ENCODE measurements at places on chromosomes 2 and 18.

DNA sequence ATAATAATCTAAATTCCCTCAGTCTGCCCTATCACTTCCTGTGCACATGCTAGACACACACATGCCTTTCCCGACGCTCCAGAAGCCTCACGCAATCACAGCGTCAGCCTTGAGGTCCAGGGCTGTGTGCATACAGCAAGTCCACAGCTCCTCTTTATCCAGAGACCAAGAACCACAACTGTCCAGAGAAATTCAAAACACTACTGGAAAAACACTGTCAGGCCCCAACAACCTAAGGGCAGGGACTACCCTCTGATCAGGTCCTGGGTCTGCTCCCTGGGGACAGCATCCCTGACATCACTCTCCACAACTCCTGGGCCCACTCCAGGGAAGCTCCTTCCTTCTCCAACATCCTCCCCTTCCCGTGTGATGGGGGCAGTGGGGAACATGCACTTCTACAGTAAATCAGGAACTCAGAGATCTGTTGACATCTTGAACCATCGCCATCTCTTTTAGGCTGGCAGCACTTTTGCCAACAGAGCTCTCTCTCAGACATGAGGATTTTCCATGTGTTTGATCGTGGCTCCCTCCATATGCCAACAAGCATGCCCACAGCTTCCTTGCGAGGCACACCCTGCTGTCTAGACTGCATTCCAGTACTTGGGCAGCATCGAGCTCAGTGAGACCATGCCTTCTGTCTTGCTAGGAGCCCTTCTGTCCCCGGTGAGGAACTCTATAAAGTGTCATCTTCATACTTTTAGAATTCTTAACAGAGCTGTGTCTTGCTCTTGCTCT is 15.4 kb downstream of the TEX51 start:
- no peak for DNase-seq

DNA sequence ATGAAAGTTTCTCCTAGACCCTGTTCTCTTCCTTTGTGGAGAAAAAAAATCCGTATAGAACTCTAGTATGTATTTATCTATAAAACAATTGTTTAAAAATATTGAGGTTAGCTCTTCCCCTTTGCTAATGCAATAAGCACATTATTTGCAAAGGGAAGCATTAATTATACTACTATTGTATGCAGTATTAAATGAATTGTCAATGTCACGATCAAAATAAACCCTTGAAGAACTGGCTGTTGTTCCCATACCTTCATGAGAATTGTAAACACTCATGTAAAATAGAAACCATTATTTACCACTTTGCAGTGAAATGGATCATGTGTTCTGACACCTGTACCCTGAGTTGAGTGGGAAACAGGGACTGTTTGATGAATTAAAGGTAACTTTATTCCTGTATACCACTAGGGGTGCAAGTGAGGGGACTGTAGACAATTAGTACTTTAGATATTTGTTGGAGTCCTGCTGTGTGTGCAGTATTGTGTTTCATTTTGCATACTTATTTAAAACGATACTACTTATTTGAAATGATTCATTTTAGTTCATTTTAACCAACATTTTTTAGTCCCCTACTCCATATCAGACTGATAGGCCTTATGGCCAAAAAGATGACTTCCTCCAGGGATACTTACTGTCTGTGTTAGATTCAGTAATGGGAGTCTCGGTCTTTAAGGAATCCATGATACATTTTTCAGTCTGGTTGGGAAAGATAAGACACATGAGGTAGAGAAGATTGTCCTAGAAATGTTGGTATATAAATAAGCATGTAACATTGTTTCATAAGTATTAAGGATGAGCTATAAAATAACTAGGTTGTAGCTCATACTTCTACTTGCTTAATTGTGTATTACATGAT is 7.9 kb downstream of the PKP4 start:
- peak; percentile 27 for DNase-seq

DNA sequence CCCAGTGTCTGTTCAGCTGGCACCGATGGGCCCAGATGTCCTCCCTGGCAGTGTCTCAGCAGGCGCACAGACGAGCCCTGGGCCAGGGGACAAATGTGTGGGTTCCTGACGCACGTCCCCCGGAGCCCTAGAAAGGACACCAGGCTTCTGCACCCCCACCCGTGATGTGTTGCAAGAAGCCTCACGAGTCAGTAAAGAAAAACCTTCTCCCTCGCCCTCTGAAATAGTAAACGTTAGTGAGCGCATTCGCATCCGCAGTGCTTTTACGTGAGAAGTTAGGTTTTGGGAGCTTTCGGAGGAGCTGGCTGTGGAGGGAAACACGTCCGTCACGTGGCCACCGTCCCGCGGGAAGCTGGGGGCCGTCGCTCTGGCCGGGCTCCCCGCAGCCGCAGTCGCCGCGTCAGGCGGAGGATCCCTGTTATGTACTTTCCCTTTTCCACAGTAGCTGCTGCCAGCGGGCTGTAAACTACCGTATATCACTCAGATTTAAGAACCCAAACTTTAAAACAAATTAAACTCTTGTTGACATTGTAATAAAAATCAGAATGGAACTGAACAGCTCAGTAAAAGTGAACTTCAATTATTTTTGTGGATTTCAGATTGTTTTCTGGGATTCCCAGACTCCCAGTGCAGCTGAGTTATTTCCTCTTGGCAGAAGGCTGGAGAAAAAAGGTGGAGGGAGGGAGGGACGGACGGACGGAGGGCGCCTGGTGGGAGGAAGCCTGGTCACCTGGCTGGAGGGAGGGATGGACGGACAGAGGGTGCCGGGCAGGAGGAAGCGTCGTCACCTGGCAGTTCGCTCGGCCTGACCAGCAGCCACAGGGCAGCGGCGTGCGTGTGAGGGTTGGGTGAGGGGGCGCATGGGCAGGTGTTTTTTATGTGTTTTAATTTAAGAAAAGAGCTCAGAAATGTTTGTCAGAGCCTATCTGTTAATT is 112.1 kb downstream of the NFATC1 start:
- DNase-seq, result no peak

DNA sequence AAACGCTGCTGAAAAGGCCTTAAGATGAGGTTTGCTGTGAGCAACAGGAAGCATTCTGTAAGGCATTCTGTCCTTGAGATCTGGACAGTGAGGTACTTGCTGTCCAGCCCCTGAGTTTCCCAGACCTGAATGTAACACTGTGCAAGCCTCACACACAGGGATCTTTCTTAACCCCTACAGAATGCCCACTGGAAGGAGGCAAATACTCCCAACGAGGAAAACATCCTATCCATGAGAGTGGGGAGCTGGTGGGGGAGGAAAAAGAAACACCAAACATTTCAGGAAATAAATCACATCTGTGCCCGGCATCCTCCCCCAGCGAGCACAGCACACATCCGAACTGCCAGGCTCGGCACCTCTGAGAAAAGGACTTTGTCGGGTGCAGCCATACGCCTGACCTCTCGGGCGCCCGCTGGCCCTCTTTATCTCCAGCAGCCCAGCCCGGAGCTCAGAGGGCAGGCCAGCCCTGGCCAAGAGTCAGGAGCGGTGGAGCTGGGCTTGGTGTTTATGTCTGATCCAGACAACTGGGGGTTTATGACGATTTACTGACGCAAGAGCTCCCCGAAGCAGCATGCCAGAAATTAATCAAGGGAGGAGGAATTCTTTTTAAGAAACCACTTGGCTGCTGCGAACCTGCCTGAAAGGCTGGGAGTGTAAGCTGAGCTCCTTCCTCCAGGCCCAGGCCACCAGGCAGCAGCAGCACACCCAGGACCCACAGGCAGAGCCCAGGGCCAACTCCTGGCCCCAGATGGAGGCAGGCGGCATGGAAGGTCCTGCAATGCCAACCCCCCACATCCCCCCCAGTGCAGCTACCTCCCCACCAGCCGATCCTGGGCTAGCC is 72.2 kb downstream of the HDAC4 start:
- DNase-seq, result no peak

DNA sequence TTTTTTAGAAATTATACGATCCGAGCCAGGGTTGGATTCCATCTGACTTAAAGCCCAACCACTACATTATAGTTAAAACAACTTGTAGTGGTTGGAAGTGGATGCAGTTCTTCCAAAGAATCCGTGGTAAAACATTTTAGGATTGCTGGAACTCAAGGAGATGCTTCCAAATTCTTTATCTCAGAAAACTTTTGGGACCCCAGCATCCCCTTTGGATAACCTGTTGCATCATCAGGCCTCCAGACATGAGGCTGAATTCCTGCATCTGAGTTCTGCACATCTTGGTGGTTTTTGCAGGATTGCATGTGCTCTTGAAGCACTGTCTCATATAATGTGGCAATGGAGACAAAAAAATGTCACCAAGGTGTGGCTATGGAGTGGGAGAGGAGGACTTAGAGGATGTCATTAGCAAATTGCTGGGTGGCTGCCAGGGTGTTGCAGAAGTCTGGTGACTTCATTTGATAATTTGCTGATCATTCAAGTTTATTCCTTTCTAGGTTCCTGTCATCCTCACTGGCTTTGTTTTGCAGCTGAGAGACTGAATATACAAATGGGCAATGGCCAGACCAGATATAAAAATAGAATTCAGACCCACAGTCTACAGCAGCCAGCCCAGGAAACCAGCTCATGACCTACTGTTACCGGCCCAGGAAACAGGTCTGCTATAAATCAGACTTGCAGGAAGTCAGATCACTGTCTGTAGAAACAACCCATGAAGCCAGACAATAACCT is 207.7 kb downstream of the BCL2 start:
- DNase-seq, result peak; percentile 98

DNA sequence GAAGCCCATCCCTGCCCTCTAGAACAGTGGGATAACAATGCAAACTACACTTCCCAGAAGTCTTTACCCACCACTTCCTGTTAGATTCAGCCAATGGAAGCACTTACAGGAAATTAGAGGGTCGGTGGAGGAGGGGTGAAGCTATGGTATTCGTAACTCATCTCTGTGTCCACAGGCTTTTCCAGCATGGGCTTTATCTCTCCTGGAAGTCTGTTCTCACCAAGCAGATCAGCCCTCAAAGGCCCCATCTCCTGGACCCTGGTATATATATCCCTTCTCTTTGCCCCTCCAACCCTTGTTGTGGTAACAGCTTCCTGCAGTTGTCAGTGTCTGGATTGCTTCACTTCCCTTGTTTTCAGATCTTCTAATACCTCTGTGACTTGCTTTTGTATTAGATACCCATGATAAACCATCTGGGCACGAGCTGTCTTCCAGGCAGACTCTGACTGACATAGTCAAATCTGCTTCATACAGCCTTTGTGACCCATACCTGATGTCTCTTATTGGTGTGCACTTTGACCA is 475.0 kb upstream of the POU3F3 start:
- DNase-seq, result peak; percentile 4

Measured in RPMI8226 (cell line).